Right cardiac atrium (tissue), 5 donors: ENCODE measurements at places on chromosomes 16 and 17. TPM values are rescaled to one million over a fixed set of nuclear protein-coding genes. Genes with fewer than 3 reads are reported as not detected.

The WNT3 gene
- 0.79 TPM for total RNA-seq

The C16orf82 gene
- not detected for total RNA-seq

The GABARAP gene
- total RNA-seq, result 522 TPM

The NTN1 gene
- total RNA-seq, result 189 TPM

The PLD6 gene
- 3.8 TPM for total RNA-seq

The MPO gene
- total RNA-seq, result 0.11 TPM

The CACNG1 gene
- not detected for total RNA-seq

The RBFOX1 gene
- 73.3 TPM for total RNA-seq

The C1QTNF8 gene
- total RNA-seq, result 0.15 TPM

The PPY gene
- total RNA-seq, result not detected

The WNK4 gene
- total RNA-seq, result not detected
